Activated CD8-positive, alpha-beta memory T cell treated with anti-CD3 and anti-CD28 coated beads for 24 hours (primary cell): ENCODE measurements at places on chromosomes 5 and 9.

DNA sequence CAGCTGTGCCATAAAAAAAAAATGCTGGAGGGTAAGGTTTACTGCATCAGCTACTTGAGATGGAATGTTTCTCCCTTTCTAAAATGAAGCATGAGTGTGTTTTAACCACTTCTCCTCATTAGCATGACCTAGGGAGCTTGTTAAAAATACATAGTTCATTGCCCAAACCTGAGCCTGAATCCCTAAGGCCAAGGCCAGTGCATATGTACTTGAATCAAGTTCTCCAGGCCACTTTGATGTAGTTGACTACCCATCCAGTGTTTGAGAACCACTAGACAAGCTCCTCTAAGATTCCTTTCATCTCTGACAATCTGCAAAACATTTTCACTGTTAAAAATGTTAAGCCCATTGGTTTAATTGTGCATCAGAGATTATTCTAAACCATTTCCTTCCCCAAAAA, 6.7 kb downstream of the TIMD4 start:
- no peak for DNase-seq

GRCh38 chr5:55316837-55317236, 9.0 kb downstream of the MTREX start:
- DNase-seq, result no peak

GRCh38 chr5:58545912-58546311, 37.0 kb upstream of the RAB3C start:
- no peak for DNase-seq

GRCh38 chr5:160082614-160083500, 36.4 kb downstream of the PWWP2A start:
- DNase-seq, result no peak

GRCh38 chr5:57313716-57314115, 139.9 kb downstream of the GPBP1 start:
- no peak for DNase-seq

DNA sequence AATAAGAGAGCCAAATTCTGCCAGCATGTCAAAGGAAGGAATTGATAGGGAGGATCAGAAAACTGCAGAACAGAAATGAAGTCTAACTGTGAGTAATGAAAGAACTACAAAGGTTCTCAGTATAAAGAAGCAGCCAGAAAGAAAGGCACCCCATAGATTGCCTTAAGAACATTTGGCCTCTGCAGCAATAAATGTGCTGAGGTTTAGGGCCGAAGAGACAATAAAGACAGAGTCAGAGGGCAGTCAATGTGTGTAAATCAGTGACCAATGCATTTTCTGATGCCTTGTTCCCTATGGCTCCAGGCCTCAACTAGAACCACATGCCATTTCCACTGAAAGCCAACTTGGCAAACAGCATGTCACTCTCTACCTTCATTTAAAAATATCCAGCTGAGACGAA, 281.0 kb downstream of the HINT1 start:
- DNase-seq, result no peak

DNA sequence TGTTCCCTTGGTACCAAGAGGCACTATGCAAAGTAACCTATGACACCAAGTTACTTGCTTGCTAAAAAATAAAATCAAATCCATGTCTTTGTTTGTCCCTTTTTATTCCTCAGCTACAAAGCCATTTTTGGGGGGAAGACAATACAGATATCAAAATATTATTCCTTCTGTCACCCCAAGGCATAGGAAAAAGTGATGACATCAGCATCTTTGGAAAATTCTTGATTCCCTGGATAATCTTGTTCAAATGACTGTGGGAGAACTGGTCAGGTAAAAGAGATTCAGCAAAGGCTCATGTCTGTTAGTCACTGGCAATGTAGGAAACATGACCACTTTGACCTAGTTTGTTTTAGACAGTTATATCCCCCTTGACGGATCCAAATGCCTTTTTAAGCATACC, 373.1 kb downstream of the MAT2B start:
- DNase-seq, result no peak

DNA sequence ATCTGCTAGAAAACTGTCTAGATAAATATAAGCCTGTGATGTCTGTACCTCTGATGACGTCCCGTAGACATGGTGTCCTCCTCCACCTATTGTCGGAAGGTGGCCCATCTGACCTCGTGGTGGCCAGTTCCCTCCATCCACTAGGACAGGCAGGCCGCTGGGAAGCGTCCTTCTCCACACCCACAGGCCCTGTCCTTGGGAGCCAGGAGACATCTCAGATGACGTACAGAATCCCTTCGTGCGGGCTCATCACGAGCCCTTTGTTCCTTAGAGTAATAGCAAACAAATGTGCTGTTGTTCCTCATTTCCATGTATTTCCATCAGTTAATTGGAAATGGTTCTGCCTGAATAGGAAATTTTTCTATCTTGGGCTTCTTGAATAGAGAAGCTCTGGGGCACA, 38.3 kb upstream of the TENT4A start:
- no peak for DNase-seq

GRCh38 chr9:132366481-132366880, 11.7 kb upstream of the SETX start:
- DNase-seq, result no peak

DNA sequence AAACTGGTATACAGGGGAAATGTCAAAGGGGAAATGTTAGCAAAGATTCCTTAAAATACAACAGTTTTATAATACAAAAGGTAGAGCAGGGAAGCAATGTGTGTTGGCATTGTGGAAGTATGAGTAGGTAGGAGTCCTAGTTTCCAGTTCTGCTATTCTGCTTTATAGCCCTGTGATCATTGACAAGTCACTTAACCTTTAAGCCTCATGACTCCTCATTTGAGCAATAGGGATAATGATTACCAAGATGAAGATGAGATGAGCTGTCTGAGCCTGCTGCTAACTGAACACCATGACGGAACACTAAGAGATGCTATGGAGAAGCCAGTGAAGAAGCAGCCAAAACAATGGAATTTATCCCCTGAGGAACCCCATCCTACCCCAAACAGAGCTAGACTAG, 251.7 kb downstream of the PAPPA start:
- no peak for DNase-seq

GRCh38 chr5:142849466-142849865, 79.3 kb downstream of the ARHGAP26 start:
- DNase-seq, result no peak

DNA sequence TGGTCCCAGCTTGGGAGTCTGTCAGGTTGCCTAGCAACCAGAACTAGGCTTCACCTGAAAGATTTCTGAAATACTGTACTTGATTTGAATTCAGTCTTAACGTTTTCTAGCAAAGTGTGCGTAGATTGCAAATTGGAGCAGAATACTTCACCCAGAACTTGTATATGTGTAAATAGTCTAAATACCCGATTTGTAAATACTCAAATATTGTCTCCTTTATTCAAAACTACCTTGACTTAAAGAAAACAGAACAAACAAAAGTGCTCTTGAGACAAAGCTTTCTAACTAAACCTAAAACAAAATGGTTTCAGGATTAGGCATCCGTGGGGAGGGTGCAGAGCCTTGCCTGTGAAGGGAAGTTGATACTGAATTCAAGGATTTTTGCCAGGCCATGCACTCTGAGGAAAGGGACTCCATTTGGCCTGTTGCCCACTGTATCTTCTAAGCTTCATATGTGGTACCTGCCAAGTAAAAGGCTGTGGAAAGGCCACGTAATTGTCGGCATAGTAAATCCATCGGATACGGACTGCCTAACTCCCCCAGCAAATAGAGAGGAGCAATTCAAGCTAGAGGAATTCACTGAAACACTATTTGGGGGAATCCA, 744 bp upstream of the HMGCS1 start:
- DNase-seq, result no peak

DNA sequence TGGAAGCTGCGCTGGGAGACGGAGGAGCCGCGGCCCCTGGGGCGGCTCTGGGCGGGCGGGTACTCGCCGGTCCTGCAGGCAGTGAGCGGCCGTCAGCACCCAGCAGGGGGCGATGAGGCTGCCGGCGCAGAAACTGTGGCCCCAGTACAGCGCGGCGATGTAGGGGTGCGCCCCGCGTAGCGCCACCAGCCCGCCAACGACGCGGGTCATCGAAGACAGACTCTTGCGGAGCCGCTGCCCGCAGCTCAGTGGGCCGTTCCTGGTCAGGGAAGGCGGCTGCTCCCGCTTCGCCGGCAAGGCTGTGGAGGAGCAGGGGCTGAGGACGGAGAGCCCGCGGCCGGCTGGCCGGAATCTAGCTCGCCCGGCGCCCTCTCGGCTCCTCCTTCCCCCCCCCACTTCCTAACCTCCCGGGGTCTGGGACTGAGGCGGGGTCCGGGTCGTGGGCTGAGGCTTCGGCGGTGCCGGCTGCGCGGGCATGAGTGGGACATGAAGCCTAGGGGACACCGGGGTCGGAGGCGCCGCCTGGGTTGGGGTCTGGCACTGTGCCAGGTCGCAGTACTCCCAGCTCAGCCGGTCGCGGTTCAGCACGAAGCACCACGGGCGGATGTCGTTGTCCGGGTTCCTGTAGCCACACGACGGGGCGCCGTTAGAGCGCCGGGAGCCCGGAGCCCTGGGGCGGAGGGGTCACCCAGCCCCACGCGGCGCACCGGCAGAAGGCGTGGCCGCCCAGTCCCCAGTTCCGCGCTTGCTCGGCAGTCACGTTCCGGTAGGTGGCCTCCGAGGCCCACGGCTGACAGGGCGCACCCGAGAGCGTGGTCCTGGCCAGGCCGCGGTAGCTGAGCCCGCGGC, 3.6 kb upstream of the PFN3 start:
- DNase-seq, result peak; percentile 91

DNA sequence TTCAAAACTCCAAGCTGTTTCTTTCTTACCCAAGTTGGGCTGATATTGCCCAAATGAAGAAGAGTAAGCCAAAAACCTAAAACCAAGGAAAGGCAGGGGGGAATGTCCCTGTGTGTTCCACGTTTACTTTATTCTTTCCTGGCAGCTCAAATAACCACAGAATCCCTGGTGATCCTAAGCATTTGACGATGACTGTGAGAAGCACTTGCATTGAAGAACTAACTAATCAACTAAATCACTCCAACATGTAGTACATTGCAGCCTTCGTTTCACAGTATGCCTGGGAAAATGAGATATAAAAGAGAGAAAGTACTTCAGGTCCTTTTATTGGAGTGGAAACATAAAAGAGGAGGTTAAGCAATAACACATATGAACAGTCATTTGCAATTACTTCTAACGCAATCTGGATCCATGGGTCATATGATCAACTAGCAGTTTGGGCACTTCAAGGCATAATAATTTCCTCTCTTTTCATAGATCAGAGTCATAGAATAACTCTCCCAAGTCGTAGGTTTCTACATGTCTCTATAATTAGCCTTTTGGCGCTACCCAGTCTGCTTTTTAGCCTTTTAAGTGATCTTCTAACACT, 338.4 kb downstream of the TMEM167A start:
- DNase-seq, result no peak

- no peak for DNase-seq
Observed at GRCh38 chr5:175842951-175843793, 28.2 kb upstream of the CPLX2 start.

GRCh38 chr9:122138560-122139268, 20.9 kb downstream of the NDUFA8 start:
- no peak for DNase-seq

DNA sequence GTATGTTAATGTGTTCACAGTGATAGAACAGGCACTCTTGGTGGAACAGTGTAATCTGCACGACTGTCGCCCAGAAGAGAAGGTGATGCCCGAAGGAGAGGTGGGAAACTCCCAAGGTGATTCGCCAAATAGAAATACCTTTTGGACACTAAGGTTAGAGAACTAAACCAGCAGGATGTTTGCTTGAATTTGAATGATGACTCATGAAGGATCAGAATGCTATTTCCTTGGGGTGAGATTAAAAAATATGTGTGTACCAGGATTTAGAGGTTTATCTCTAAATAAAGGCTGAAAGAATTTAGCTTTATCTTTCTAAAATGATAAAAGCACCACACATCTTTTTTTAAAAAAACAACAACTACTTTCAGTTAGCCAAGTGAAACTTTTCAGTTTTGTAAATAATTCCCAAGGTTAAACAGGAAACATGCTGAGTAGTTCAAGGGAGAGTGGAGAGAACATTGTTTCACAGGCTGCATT, 297.4 kb upstream of the TAS2R1 start:
- no peak for DNase-seq

DNA sequence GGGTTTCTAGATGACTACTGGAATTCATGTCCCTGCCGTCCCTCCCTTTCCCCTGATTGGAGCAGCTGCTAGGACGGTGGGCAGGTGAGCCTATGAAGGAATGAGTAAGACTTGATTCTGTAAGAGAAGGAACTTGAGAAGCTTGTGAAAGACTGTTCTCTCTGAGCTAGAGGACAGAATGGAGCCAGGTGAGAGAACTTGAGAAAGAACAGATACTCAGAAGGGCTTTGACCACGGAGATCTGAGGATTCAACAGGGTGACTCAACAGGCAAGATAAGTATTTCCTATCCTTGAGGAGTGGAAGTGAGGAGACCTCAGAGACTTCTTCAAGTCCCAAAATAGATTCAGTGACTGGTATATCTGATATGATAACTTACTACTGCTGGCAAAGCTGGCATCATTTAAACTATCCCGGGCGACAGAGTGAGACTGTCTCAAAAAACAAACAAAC, 41.9 kb downstream of the HSDL2 start:
- DNase-seq, result no peak
